ENCODE measurements at places on chromosomes 3 and 15.

DNA sequence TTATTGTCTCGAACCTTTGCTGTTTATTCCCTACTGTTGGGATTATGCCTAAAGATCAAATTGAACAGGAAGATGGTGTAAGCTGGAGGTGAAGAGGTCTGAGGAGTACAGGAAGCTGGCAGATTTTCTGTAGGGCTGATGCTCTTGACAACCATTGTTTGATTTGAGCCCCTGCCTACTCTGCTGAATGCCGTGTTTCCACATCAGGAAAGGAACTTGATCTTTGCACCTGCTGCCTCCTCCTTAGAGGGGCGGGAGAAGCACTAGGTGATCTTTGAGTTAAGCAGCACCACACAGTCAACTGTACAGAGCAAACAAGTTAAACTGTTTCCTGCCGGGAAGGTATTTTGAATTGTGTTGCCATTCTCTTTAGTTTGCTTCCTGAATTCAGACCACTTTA lies 364.6 kb upstream of the EPHA6 start:
- DNase-seq: no peak

- DNase-seq: no peak
Observed at GRCh38 chr15:45759936-45760335, 125.1 kb downstream of the SQOR start.

DNA sequence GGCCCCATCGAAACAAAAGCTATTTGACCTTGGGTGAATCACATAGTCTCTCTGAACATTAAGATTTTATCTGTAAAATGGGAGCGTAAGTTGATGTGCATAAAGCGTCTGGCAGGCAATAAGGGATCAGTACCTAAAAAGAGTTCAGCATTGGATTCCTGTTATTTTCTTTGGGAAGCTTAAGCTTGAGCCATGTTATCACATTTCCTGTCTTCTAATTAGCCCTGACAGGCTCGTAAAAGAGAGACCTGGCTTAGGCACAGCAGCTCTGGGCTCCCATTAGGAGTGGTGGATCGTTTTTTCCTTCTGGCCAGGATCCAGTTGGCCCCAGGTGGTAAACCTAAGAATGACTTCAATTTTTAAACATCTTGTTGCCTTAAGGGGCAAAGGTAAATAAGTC lies 26.0 kb upstream of the CA12 start:
- no peak for DNase-seq

DNA sequence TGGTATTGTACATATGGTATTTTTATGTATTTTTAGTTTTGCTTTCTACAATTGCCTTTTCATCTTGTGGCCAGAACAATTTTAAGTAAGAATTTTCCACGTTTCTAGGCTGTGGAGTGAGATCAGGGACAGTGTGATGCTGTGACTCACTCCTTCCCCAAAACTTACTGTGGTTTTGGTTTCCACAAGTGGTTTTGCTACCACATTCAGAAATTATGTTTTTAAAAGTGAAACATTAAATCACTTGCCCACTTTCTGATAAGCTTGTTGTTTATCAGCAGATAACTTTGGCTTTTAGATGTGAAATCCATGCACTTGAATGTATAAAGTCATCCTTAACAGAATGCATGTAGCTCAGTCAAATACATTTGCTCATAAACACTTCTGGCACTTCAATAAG lies 192.2 kb upstream of the THRB start:
- DNase-seq: no peak

DNA sequence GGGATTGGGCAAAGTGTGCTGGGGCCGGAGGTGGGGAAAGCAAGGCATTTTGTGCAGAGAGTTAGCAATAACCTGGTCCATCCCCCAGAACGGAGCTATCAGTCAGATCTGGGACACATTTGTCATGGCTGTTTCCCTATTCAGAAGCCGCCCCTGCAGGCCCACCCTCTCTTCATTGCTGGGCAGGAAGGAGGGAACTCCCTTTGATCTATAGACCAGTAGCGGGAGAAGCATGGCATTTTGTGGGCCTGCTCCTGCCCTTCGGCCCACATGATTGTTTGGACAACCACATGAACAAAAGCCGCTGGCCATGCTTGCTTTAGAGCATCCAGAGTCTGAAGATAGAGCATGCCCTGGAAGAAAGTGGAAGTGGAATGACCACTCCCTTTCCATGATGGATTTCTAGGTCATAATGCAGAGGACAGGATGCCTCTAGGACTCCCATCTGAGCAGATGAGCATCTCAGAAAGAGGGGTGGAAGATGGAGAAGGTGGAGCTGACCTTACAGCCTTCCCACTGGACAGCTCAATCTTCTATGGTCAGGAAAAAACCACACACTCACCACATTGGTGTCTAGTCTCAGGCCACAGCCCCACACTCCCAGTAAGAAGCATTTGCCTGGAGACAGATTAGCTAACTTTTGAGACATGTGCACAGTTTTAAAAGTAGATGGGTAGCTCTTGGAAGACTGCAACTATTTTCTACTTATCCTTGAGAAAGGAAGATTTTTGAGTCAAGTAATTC lies 11.9 kb upstream of the LRTM1 start:
- DNase-seq: no peak

- DNase-seq: no peak
Observed at GRCh38 chr3:176759815-176760506, 437.3 kb downstream of the TBL1XR1 start.

DNA sequence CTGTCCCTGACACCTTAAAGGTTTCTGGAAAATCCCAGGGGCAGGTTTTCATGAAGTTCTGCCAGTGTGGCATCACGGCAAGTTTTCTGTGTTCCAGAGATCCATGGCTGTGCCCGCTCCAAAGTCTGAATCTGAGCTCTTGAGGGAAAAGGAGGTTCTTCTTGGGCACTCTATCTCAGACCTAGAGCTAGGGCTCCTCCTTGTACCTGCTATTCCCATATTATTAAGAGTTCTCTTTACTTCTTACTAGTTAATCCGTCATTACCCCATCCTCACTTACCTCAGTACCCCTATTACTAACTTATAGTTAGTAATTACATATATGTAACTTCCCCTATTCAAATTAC lies 5.9 kb upstream of the TRA2B start:
- no peak for DNase-seq

GRCh38 chr15:80789796-80790195 lies 10.6 kb downstream of the CEMIP start:
- no peak for DNase-seq

- DNase-seq: no peak
Observed at GRCh38 chr3:88408935-88409334, 259.2 kb downstream of the C3orf38 start.

GRCh38 chr15:63587527-63587926 lies 9.7 kb upstream of the FBXL22 start:
- DNase-seq: no peak

- no peak for DNase-seq
Observed at GRCh38 chr3:124443446-124443845, 286.8 kb upstream of the UMPS start.

DNA sequence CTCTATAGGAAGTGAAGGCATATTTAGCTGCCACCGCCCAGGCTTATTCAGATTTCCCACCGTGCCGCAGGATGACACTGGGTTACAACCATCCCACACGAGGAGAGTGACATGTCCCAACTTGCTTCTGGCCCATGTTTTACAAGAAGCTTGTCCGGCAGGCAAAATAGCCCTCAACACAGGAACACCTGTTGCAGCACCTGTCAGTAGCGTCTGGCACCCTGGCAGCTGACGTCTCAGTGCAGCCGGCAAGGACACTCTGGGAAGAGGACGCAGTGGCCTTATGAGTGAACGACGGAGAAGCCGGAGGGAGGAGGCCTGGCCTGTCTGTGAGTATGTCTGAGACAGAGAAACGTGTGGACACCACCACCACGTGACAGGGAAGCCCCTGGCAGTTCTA lies 32.1 kb downstream of the FAM174B start:
- DNase-seq: no peak

DNA sequence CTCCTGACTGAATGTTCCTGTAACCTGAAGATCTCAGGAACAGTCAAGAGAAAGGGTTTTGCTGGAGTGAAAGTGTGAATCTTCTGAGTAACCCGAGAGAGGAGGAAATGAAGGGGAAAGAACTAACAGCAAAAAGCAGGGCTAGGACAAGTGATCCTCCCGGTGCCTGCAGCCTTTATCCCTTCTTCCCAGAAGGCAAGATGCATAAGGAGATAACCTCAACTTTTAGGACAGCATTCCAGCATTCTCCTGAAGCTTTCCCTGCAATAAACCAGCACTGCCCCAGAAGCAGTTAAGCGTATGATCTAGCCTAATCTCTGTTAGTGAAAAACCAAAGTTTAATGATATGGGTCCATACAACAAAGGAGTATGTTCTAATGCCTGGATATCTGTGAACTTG lies 298.8 kb downstream of the MEX3B start:
- no peak for DNase-seq

DNA sequence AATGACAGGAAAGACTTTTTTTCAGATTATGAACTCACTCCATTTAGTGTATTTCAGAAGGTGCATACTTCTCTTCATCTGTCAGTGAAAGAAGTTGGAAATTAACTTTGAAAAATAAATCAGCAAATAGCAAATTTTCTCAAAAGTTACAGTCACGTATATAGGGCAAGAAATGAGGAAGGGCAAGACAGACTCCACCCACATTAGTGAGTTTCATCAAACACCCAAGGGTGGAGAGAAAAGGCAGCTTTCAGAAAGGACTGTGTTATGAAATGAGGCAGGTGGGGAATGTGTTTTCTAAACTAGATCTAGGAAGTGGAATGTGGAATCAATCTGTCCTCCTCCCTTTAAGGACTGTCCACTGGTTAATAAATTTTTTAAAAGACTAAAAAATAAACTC lies 2.9 kb downstream of the SLC22A13 start:
- no peak for DNase-seq

DNA sequence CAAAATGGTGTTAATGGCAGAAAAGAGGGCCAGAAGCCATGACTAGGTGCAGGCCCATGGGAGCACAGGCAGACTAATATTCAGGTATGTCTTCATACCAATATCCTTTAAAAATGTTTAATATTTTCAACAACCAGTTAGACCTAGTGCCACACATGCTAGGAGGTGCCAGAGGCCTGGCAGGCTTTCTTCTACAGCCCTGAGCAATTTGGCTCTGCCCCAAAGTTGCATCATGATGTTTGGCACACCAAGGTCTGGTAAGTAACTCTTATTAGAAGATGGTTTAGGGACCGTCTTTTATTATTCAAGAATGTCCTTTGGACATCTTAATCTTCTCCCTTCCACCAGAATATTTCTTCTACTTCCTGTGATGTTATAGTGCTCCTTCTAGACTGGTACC lies 34.8 kb downstream of the MITF start:
- DNase-seq: no peak

- DNase-seq: no peak
Observed at GRCh38 chr15:78205337-78205736, 29.0 kb downstream of the ACSBG1 start.

- DNase-seq: no peak
Observed at GRCh38 chr3:125322166-125322565, 53.0 kb downstream of the ZNF148 start.

DNA sequence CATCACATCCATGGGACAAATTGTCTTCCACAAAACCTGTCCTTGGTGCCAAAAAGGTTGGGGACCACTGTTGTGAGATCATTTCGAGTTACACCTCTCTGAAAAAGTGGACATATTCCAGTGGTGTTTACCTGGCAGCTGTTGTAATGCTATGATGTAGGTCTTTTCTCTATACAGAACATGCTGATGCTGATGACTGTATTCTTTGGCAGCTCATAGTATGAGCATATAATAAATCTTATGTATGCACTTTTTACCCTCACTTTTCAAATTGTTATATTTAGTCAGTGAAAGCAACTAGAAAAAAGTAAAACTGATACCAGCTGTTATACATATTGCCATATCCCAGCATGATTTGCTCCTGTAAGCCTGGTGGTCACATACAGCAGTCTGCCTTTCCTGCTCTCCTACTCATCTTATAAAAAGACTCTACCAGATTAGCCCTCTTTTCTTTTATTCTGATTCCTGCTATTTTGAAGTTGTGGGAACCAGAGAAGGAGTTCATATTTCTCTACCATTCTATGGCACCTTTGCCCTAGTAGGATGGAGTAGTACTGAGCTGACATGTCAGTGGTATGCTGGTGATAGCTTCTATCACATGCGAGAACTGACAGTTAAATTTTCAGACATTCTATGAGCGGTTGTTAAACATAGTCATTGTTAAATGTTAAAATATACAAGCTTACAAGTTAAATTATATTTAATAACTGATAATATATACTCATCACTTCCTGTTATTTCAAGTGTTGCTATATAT lies 128.7 kb downstream of the FNDC3B start:
- no peak for DNase-seq

DNA sequence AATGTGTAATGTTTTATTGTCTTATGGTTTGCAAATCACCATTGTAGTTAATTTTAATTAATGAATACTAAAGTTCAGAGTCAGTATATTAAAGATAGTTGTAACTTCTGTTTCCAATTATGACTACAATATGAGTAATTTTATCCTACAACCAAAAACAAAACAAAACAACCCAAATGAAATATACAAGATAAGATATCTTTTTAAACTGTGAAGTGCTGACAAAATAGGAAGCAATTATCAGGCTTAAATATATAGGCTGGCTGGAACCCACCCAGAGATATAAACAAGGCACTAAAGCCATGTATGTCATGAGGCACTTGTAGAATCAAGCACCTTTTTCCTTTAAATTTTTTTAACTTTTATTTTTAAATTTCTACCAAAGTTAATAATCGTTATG lies 108.6 kb upstream of the LRRFIP2 start:
- no peak for DNase-seq

Data from RKO (cell line).